ENCODE measurements at places on chromosomes 6 and 20.

DNA sequence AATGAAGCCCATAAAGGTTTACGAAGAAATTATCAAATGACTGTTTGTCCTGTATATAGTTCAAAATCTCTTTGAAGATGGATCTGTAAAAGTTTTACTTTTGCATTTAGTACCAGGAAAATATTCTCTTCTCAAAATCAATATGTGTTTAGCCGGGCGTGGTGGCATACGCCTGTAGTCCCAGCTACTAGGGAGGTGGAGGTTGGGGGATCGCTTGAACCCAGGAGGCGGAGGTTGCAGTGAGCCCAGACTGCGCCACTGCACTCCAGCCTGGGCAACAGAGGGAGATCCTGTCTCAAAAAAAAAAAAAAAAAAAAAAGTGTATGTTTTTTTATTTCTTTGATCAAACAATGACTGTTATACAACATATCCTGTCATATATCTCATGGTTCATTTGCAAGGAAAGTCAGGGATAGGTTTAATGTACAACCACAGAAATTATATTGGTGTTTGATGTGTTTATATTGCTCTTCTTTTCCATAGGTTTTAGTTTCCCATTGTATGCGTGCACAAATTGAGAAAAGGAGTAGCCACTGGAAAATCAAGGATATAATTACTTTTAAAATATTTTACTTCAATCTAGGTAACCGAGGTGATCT is 40.1 kb downstream of the SOX4 start:
- DNase-seq = no peak

DNA sequence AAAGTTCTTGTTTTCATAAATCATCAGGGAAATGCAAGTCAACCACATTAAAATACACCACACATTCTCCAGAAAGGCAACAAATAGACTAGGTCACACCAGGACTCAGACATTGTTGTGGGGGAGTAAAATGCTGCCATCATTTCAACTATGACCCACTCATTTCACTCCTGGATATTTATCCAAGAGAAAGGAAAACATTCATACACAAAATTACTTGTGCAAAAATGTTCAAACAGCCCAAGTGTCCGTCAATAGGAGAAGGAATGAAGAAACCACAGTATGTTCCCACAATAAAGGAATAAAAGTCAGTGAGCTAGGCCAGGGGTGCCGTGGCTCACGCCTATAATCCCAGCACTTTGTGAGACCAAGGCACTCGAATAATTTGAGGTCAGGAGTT is 81.5 kb upstream of the QKI start:
- DNase-seq = no peak

GRCh38 chr20:23963941-23964340 is 24.6 kb downstream of the GGTLC1 start:
- no peak for DNase-seq

GRCh38 chr20:18005170-18005989 is 36.6 kb downstream of the MGME1 start:
- DNase-seq = peak; percentile 62

DNA sequence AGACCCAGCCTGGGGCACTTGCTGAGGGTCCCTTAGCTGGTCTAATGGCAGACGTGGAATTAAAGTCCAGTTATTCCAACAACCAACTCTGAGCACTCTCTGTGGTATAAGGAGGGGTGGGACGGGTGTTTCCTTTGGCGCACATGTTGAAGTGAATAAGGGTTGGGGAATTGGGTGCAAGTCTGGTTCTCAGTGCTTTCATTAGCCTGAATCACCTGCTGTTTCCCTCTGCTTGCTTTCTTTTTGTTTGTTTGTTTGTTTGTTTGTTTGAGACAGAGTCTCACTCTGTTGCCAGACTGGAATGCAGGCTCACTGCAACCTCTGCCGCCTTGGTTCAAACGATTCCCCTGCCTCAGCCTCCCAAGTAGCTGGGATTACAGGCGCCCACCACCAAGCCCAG is 110.1 kb downstream of the TNFAIP3 start:
- no peak for DNase-seq

GRCh38 chr20:4488407-4489339 is 233.0 kb upstream of the PRND start:
- DNase-seq = no peak

GRCh38 chr6:169810066-169810989 is 58.9 kb downstream of the ERMARD start:
- no peak for DNase-seq

GRCh38 chr6:63261820-63262219 is 50.6 kb downstream of the FKBP1C start:
- peak; percentile 7 for DNase-seq

GRCh38 chr20:8518878-8519277 is 386.8 kb downstream of the PLCB1 start:
- no peak for DNase-seq

All from GM12891 (cell line).